Endothelial cell of umbilical vein (primary cell): ENCODE measurements at places on chromosomes 3 and 15. TPM values are rescaled to one million over a fixed set of nuclear protein-coding genes. Genes with fewer than 3 reads are reported as not detected.

- DNase-seq, result no peak
These were observed 59.9 kb upstream of the TFRC start for GRCh38 chr3:196141866-196142201.

DNA sequence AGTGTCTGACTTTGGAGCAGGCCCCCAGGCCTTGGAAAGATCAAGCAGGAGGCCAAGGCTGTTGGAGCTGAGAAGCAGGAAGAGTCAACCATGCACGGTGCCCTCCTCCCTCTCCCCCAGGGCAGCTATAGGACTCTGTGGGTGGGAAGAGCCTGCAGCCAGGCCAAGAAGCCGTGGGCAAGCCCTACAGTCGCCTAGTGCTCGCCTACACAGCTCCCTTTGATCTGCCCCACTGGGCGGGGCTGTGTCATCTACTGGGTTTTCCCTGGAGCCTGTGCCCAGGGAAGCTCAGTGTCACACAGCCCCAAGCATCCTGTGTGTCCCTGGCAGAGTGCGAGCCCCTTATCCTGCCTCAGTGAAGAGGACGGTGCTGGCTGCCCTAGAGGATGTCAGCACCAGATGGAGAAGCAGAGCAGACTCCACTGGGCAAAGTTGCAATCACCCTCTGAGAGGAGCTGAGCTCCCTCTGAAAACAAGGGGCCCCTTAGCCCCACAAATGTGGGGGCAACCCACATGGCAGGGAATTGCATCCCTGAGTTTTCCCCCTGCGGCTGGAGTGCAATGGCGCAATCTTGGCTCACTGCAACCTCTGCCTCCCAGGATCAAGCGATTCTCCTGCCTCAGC lies 72.2 kb downstream of the KLF13 start:
- DNase-seq, result no peak

SGO1 gene
- 2.0 and 3.0 TPM in 2 replicates for polyA plus RNA-seq

EPHA3 gene
- polyA plus RNA-seq, result not detected in 2 replicates

DNA sequence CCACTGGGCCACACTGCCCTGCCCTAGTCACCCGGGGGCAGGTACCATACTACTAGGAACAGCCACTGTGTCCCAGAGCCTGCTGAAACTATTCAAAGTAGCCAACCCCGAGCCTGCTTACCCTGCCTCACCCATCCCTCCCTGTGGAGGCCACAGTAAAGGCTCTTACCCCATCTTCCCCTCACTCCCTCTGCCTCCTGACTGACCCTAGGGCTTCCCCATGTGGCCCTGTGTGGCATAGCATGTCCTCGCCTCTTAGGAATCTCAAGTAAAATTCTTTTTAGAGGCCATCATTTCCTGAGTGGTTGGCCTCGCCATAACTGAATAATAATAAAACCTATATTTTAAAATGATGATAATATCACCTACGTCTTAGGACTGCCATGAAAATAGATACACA lies 112.2 kb upstream of the SLC6A11 start:
- no peak for DNase-seq
